ENCODE measurements at places on chromosomes 11 and 22.

GRCh38 chr11:74400606-74401005 is 2.4 kb upstream of the PGM2L1 start:
- no peak for DNase-seq

DNA sequence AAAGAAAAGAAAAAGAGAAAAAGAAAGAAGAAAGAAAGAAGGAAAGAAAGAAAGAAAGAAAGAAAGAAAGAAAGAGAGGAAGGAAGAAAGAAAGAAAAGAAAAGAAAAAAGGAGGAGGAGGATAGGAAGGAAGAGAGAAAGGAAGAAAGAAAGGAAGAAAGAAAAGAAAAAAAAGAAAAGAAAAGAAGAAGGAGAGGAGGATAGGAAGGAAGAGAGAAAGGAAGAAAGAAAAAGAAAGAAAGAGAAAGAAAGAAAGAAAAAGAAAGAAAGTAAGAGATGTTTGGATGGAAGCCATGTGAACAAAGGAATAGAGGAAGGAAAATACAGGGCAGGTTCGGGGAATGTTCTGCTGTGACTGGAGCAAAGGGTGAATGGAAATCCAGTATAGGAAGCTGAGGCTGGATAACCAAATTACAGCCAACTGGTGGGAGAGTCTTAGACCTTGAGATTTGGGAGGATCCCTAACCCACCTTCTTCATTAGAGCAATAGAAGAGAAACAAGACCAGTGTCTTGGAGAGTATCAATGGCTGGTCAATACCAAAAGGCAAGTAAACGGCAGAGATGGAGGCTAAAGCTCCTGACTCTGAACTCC is 94.9 kb downstream of the RASSF10 start:
- DNase-seq: no peak

DNA sequence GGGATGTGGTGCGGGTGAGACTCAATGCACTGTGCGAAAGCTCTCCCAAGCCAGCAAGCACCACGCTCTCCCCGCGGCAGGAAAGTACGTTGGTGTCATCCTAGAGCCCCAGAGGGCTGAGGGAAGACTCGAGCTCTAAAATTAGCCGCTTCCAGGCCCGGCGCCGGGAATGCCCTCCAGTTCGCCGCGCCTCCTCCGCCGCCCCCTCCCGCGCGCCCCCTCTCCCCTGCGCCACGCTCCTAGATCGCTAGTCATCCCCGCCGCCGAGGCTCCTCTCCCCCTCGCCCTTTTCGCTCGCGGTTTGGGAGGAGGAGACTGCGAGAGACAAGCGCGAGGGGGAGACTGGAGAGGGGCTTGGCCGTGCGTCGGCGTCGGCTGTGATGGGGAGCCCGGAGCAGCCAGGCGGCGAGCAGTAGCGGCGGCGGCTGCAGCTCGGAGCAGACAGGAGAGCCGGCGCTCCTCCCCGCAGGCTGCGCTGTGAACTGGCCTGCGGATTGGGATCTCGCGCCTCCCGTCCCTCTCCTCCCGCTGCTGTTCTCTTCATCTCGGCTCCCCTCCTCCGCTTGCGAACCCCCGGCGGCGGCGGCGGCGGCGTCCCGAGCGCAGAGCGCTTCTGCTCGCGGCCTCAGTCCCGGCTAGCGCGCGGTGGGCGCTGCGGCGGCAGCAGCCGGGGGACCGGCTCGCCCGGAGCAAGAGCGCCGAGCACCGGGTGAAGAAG is at the start of gene FAT3:
Gene FAT3 (plus strand): TSS at position 412 of the 718 bp plus-strand sequence. CDS start 127,295 bp downstream, outside the sequence.
- peak; percentile 57 for DNase-seq

- DNase-seq: no peak
Observed at GRCh38 chr11:128240546-128240945, 346.8 kb downstream of the ETS1 start.

- no peak for DNase-seq
Observed at GRCh38 chr11:120694726-120695125, 183.2 kb downstream of the GRIK4 start.

DNA sequence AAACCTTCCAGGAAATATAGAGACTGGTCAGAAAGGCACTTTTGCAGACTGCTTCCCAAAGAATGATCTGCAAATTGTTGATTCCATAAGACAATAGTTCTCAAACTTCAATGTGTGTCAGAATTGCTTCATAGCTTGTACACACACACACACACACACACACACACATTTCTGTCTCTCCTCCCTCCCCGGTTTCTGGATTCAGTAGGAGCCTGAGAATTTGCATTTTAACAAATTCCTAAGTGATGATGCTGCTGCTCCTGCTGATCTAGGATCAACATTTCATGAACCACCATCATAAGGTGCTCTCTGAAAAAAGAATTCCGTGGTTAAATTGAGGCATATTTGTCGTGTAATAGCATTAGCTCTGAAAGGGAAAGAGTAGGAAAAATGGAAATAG is 35.3 kb upstream of the FZD4 start:
- no peak for DNase-seq

GRCh38 chr11:17978553-17979287 is 34.1 kb downstream of the SERGEF start:
- no peak for DNase-seq

GRCh38 chr11:25793637-25794036 is 538.3 kb upstream of the ANO3 start:
- DNase-seq: no peak

DNA sequence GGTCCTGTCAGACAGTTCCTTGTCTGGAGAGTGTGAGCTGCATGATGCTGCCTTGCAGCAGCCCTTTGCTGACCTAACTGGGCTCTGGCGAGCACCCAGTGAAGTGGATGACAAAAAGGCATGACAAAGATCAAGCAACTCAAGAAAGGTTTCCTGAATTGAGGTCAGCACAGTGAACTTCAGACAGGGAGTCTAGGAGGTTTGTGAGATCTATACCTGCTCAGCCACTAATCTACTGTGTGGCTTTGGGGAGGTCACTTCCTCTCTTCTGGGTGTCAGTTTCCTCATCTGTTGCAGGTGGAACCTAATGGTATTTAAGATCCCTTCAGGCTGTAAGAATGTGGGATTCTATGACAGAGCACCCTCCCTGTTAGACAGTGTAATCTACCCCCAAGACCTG is 213.9 kb upstream of the NARS2 start:
- no peak for DNase-seq

GRCh38 chr11:73995247-73995646 is 12.6 kb upstream of the UCP2 start:
- no peak for DNase-seq

DNA sequence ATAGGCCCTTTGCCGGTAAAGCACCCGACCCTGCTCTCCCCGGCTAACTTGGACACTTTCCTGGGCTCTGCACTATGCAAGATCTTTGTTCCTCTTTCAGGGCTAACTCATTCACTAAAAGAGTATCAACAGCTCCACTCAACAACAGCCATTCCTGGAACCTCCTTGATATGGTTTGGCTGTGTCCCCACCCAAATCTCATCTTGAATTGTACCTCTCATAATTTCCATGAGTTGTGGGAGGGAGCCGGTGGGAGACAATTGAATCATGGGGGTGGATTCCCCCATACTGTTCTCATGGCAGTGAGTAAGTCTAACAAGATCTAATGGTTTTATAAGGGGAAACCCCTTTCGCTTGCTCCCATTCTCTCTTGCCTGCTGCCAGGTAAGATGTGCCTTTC is 330.0 kb downstream of the TENM4 start:
- no peak for DNase-seq

DNA sequence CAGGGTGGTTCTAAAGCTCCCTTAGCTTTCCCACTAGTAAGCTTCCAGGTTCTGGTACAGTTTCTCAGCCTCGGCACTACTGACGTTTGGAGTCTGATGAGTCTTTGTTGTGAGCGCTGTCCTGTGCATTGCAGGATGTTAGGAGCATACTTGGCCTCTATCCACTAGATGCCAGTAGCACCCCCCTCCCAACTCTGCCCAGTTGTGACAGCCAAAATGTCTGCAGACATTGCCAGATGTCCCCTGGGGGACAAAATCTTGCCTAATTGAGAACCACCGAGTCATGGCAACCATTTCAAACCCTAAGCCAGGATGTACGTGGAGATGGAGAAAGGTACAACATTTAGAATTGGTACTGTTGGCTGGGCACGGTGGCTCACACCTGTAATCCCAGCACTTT is 68.7 kb downstream of the PTPRJ start:
- DNase-seq: no peak

GRCh38 chr22:38704654-38705234 is 1.0 kb upstream of the GTPBP1 start:
- DNase-seq: peak; percentile 11

DNA sequence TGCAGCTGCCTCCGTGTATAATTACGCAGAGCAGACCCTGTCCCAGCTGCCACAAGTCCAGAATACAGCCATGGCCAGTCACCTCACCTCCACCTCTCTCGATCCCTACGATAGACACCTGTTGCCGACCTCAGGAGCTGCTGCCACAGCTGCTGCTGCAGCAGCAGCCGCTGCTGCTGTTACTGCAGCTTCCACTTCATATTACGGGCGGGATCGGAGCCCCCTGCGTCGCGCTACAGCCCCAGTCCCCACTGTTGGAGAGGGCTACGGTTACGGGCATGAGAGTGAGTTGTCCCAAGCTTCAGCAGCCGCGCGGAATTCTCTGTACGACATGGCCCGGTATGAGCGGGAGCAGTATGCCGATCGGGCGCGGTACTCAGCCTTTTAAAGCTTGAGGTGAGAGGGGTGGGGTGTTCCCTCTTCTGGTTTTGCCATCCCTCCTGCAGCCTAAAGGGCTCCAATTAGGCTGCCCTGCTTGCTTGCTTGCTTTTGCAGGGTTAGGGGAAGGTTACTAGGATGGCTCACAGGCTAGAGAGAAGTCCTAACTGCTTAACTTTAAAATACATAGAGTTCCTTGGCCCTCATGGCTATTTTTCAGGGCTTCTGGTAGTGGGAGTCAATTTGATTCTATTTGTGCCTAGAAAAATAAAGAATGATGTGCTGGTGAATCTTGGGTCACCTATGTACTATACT is 5.4 kb downstream of the RBM4 start:
- DNase-seq: no peak

Measured in SHP77 (cell line).